ENCODE measurements at places on chromosomes 16 and 17.

DNA sequence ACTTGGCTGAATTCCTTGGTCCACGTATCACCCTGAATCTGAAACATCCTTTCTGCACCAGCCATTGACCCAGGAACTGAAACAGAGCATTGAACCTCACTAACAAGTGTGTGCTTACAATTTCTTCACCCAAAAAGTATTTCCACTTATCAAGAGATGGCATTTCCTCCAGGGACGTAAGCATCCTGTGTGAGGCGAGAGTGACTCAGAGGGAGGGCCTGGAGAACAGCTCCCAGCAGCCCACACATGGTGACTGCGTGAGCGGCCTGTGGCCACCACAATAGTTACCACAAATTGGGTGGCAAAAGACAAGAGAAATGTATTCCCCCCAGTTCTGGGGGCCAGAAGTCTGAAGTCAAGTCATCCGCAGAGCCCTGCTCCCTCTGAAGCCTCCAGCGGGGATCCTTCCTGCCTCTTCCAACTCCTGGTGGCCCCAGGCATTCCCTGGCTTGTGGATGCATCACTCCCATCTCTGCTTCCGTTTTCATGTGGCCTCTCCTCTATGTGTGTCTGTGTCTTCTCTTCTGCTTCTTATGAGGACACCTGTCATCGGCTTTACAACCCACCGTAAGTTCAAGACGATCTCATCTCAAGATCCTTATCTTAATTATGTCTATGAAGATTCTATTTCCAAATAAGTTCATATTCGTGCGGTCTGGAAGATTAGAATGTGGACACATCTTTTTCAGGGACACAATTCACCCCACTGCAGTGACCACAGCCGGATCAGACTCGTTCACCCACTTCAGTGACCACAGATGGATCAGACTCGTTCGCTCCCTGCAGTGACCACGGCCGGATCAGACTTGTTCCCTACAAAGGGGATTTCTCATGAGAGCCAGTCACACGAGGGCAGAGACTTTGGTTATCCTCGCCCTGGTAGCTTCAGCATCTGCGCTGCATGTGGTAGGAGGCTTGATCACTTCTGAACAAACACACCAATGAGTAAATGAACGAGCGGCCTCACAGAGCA, 122.6 kb upstream of the FOXF1 start:
- DNase-seq: no peak

GRCh38 chr17:80265205-80266068, 4.8 kb downstream of the RNF213 start:
- no peak for DNase-seq

DNA sequence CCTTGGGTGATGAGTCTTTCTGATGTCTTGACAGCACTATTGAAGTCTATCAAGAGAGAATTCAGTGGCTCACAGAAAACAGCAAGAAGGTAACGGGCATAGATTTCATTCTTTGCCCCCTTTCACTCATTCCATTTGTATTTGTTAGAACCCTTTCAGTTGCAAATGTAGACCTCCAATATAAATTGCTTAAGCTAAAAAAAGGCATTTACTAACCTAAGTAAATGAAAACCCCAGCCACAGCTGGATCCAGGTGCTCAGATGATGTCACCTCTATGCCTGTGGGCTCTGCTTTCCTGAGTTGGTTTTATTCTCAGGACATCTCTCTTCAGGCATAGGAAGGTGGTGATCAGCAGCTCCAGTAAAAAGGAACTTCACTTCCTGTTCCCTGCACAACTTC, 11.1 kb downstream of the VWA3A start:
- no peak for DNase-seq

DNA sequence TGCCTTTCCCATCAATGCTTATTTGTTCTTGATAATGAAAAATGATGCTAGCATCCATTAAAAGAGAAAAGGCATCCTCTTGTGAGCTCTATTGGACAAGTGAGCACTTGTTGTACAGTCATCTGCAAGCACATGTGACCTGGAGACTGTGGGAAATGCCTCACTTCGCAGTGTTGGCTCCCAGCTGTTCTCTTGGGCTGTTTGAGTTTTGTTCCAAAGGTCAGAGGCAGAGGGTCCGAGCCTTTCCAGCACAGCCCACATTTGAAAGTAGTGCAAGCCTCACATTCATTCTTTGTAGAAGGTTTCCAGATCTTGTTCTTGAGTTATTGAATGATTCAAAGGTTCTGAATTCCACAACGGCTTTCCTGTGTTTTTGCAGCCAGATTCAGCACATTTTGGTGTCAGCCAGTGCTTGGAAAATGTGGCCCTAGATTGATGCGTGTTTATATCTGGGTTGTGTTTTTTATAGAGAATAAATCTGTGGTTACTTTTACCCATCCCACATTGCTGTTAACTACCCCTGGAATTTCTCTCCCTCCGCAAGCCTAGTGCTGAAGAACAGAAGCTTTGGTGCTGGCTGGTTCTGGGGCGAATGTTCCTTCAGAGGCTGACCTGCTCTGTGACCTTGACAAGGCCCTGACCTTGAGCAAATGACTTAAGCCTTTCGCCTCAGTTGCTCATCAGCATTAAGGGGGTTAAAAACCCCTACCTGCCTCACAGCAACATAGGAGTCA, 49.8 kb downstream of the CDH1 start:
- no peak for DNase-seq

DNA sequence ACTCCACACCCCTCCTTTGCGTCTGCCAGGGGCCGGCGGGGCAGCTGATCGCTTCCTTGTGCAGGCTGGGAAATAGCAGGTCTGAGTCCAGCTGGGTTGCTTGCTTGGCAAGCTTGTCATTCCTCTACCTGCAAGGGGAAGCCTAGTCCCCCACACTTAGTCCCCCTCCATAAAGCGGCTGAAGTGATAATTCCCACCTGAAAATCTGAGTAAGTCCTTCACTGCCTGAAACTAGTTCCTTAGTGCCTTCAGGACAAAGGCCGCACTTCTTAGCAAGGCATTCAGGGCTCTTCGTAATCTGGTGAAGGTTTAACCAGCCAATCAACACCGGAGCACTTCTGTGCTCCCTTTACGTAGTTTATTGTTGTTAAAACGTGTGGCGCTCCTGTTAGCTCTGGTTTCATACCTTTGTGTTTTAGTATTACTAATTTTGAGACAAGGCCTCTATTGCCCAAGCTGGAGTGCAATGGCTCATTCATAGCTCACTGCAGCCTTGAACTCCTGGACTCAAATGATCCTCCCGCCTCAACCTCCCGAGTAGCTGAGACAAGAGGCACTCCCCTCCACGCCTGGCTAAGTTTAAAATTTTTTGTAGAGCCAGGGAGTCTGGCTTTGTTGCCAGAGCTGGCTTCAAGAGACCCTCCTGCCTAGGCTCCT, 817 bp downstream of the PSKH1 start:
- no peak for DNase-seq

DNA sequence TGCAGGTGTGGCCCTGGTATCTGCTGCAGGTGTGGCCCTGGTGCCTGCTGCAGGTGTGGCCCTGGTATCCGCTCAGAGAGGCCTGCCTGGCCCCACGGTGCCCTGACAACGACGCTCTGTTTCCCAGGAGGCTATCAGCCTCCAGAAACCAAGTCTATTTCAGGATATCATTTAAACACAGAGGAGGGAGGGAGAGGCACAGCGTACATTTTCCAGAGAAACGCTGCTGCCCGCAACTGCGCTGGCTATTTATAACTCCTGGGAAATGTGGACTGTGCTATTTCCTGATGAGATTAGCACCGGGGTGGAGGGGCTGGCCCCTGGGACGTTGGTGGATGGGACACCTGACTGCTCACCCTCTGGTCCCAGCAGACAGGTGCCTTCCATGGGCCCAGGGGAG, 22.5 kb downstream of the TIMM22 start:
- no peak for DNase-seq

- DNase-seq: no peak
Observed at GRCh38 chr17:36850790-36851189, 86.5 kb upstream of the LHX1 start.

- no peak for DNase-seq
Observed at GRCh38 chr16:10988879-10989278, 44.5 kb downstream of the CLEC16A start.

DNA sequence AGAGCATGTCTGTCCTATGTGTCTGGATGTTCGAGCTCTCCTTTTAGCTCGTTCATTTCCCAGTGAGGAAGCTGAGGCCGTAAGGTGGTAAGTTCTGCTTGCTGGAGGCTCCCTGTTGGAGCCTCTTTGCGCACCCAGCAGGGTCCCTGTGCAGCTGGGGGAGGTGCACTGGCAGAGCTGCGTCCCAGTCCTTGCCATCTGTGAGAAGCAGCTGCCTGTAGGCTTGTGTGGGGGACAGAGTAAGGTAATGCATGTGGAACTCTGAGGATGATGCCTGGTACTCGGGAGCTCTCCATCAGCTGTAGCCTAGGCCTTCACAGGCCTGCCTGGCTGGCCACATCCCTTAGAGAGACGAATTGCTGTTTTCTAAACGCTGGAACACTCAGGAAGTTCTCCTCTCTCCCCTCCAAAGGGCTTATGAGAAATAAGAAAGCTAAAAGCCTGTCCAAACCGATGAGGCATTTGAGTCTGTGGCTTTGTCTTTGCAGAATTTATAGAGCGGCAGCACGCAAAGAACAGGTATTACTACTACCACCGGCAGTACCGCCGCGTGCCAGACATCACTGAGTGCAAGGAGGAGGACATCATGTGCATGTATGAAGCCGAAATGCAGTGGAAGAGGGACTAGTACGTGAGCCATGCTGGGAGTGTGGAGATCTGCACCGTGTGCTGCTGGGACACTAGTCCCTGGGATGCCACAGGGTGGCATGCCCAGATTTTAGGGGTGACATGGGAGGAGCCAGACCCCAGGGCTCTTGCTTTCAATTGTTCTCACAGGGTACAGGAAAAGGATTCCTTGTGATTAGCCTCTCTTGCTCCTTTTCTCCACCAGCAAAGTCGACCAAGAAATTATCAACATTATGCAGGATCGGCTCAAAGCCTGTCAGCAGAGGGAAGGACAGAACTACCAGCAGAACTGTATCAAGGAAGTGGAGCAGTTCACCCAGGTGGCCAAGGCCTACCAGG, 1.6 kb downstream of the NDUFB10 start:
- no peak for DNase-seq

- DNase-seq: no peak
Observed at GRCh38 chr17:29412780-29413565, 22.8 kb downstream of the TAOK1 start.

GRCh38 chr17:46764709-46765401, 53.6 kb downstream of the WNT3 start:
- no peak for DNase-seq

DNA sequence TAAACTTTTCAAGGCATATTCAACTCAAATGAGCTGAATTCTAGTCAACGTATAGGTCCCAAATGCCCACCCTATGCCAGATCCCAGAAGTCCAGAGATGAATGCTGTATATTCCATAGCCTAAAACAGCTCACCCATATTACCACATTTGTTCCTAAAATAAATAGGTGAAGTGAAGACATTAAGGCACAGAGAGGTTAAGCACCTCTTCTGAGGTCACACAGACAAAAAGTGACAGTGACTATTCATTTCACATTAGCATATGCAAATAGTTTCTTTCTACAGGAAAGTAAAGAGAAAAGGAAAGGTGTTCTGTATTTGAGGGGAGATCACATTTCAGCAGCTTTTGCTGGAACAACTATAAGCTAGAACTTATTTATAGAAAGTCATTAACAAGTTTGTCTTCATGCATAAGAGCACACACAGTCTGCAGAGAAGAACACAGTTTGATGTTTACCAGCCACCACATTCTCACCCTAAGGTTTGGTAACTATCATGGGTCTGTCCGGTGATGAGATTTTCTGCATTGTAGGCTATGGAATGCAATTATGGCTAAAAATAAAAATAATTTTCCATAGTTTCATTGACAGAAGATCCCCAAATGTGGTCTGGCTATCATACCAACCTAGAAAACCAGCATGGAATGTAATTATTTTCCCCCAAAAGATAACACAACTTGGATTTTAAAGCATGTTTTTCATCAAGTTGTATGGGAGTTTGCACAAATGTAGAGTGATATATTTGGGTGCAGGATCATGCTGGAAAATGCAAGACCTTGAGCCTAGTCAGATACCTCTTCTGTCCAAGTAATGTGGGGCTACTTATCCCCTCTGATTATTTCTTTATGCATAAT, 402.1 kb downstream of the UTP18 start:
- DNase-seq: no peak

DNA sequence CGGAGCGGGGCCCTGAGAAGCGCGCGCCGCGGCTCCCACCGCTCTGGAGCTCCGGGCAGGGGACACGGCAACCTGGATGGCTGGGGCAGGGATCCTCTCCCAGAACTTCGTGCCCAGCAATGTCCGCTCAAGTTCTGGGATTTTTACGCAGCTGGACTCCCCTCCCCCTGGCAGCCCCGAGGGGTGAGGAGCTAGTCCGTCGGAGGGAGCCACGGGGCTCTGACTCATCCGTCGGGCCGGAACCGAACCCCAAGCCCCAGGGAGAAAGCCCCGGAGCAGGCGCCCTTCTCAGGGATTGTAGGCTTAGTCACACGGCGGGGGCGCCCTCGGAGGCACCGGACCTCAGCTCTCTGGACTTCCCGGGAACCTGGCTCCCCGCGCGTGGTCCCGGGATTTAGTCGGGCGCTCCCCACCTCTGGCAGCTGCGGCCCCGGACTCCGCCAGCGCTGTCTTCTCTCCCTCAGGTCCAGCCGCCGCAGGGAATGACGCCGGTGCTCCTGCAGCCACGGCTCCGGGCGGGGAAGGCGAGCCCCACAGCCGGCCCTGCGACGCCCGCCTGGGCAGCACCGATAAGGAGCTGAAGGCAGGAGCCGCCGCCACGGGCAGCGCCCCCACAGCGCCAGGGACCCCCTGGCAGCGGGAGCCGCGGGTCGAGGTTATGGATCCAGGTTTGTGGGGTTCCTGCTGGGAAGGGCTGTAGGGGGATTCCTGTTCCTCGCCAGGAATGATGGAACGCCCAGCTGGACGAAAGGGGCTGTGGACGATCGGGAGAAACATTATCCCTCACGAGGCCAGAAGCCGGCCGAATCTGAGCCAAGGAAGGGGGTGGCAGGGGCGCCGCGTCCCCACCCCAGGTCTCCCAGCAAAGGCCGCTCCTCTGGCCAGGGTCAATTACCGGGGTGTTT, 830 bp downstream of the SPHK1 start:
- DNase-seq: no peak

GRCh38 chr16:78134944-78135619, 35.6 kb downstream of the WWOX start:
- no peak for DNase-seq

- DNase-seq: no peak
Observed at GRCh38 chr16:2056681-2057407, 9.1 kb downstream of the TSC2 start.

DNA sequence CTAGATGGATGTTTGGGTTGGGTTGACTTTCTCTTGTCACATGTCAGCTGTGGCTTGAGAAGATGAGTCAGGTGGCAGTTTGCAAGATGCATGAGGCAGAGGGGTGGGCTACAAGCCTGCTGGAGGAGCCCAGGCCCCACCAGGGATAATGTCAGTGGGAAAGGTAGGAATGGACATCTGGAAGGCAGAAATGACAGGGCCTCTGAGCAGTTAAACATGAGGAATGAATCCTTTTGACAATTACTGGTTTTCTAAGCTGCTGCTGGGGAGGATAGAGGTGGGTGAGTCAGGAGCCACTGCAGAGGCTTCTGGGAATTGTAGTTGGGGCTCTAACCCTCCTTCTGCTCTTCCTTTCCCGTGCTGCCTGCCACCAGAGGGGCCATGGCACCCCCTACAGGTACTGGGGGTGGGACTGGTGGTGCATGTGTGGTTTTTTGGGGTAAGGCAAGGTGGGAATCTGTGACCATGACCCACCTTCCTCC, 15.7 kb downstream of the SLC52A1 start:
- DNase-seq: no peak

Data from ureter (tissue), 1 donor.